B cell (primary cell): ENCODE measurements at places on chromosomes 2 and 18.

DNA sequence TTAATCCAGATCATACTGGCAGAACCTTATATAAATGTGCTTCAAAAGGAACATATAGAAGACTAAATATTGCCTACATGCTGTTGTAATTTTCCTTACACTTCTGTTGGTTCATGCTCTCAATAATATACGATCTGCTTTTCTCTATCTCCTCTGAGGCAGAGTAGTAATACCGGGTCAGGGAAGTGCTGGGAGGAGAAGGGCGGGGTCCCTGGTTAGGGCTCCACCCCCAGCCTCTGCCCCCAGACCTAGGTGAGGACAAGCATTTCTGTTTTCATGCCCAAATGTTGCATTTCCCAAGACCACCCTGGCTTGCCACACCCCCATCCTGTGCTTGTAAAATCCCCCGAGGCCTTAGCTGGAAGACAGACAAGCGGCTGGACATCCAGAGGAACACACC is 55.3 kb downstream of the PLA2R1 start:
- no peak for DNase-seq

- no peak for DNase-seq
Observed at GRCh38 chr18:50622320-50622719, 62.4 kb downstream of the MAPK4 start.

GRCh38 chr2:238913931-238914647 is 66.2 kb downstream of the TWIST2 start:
- no peak for DNase-seq

- DNase-seq: no peak
Observed at GRCh38 chr2:133568172-133568571, at the start of gene NCKAP5. TSS of gene NCKAP5 (minus strand) at chr2:133568463. CDS start at chr2:133517526, 50,937 bp downstream.

DNA sequence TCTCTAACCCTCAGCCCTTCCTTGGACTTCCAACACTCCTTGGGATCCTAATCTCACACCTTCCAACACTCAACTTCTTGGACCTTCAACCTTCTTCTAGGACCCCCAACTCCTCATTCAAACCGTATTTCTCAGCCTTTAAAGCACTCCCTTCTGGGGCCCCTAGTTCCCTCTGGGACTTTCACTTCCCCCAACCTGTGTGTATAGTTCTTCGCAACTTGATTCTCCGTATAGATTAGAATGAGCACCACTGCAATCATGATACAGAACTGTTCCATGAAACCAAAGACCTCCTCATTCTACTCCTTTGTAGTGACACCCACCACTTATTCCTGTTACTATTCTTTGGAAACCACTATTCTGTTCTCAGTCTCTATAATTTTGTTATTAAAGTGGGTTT is 62.0 kb upstream of the NFU1 start:
- DNase-seq: peak; percentile 67

GRCh38 chr2:64470071-64470470 is 16.1 kb downstream of the LGALSL start:
- no peak for DNase-seq

DNA sequence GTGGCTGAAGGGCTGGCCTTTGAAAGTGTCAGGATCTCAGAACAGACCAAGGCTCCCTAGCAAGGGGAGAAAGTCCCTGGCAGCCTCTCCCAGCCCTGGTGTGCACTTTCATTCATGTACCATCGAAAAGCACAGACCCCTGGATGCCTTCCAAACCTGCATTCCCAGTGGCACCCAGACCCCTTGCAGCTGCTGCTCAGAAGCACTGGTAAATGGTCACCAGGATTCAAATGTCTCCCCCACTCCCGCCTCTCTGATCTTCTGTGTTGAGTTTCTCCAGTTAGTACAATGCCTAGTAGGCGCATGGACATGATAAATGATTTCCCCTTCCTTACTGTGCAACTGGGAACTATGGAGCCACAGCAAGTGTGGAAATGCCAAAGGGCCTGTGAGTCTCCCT is 180.0 kb downstream of the GLI2 start:
- DNase-seq: no peak

- DNase-seq: no peak
Observed at GRCh38 chr2:80378-80777, 34.1 kb upstream of the FAM110C start.

GRCh38 chr18:55322178-55322735 is 265.7 kb downstream of the TCF4 start:
- DNase-seq: peak; percentile 83

DNA sequence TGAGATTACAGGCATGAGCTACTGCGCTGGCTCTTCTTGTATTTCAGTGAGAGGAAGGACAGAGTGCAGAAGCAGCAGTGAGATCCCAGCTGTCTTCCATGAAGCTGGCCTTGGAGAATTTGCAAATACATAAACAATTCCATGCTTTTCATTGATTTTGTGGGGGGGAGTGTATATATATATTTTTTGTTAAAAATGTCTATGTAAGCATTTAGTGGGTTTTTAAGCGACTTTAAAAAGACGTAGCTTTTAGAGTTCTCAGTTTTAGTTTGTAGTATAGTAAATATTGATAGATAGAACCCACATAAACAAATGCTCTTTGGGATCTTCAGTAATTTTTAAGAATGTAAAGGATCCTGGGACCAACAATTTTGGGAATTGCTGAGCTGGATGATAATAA is 6.3 kb downstream of the RBFA start:
- DNase-seq: no peak

- DNase-seq: no peak
Observed at GRCh38 chr2:85215081-85215447, 81.9 kb downstream of the TCF7L1 start.

DNA sequence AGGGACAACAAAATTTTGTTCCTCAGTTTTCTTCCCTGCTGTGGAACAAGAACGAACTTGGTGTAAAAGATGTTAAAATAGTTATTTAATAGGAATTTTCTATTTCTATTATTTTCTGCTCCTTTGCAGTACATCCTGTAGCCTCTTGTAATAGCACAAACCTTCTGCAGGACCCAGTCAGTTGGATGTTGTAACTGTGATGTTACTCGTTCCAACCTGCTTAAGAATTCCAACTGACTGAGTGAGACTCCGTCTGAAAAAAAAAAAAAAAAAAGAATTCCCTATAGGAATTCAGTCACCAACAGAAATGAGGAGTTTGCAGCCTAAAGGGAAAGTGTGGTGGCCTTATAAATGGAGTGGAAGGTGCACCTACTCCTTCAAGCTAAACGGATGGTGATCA is 46.4 kb upstream of the CDH20 start:
- no peak for DNase-seq

DNA sequence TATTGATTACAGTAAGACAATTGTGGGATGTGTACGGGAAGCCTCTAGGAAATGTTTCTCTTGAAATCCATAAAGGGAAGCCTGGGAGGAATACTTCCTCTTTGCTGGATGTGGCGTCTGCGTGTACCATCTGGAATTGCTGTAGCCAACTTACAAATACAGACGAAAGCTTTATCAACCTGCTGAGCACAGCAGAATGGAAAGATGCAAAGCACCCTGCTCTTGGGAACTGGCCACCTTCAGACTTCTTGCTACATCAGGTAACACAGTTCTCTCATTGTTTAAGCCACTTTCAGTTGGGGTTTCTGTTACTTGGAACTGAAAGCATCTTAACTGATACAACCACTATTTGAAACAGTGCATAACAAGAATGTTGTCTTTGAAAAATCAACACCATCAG is 213.8 kb downstream of the HRH4 start:
- no peak for DNase-seq

GRCh38 chr2:134137182-134137611 is 116.7 kb upstream of the MGAT5 start:
- no peak for DNase-seq

DNA sequence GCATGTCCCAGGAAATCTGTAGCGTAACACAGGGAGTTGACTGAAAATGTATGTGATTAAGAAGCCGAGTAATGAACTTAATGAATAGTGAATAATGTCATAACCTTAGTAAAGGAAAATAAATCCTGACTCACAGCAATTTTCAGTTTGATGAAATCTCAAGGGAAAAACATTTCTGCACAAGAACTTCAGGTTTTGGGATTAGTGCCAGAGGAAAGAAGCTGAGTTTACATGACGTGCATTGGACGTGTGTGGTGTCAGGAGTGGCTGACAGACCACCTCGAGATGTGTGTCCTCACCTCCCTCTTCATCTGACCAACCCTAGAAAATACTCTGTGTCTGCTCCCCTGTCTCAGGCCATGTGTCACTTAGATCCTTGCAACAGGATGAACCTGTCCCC is 39.1 kb downstream of the VWA3B start:
- no peak for DNase-seq

DNA sequence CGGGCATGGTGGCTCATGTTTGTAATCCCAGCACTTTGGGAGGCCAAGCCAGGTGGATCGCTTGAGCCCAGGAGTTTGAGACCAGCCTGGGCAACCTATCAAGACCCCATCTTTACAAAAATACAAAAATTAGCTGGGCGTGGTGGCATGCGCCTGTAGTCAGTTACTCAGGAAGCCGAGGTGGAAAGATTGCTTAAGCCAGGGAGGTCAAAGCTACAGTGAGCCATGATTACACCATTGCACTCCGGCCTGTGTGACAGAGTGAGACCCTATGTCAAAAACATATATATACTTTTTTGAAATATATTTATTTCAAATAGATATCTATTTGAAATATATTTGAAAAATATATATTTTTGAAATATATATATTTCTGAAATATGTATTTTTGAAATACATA is 10.9 kb downstream of the OSBPL1A start:
- no peak for DNase-seq

- DNase-seq: no peak
Observed at GRCh38 chr18:70428439-70428838, 139.6 kb downstream of the SOCS6 start.

GRCh38 chr2:206011018-206011614 is 74.9 kb downstream of the INO80D start:
- no peak for DNase-seq

DNA sequence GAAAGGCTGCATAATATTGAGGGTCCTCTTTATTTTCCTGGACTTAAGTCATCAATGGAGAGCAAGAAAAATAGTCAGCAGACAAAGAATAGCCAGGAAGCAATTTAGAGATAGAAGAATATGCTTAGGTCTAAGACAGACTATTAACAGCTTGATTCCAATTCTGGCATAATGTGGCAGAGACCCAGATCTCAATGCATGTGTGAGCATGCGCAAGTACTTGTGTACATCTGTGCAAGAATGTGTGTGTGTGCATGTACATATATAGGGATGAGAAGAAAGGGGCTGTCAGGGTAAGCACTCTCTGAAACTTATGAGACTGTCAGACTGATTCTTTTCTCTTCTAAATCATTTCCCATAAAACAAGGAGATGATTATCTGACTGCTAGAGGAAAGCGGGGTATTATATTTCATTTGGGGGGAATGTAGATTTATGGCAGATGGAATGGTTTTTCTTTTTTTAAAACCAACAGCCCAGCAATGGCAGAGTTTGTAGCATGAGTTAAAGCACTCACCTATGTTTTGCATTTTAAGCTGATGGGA is 381.3 kb upstream of the SPRED2 start:
- no peak for DNase-seq

GRCh38 chr18:46276748-46277147 is 172.6 kb downstream of the HAUS1 start:
- no peak for DNase-seq

DNA sequence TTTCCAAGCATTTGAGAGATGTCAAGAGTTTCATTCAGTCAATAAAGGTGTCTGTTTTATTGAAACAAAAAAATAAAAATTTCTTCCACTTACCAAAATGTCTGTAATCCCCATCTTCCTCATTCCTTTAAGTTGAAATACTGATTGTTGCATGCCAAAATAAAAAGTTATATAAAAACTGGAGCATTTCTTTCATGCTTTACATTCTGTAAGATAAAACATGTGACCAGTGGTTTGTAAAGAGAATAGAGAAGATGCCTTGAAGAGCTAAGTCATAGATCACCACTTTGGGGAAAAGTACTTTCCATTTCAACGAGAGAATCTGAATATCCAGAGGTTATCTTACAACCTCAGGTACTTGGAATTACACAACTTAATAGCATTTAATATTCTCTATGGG is 35.9 kb upstream of the MYO1B start:
- DNase-seq: no peak

GRCh38 chr18:3845161-3845560 is 395.2 kb downstream of the TGIF1 start:
- no peak for DNase-seq

DNA sequence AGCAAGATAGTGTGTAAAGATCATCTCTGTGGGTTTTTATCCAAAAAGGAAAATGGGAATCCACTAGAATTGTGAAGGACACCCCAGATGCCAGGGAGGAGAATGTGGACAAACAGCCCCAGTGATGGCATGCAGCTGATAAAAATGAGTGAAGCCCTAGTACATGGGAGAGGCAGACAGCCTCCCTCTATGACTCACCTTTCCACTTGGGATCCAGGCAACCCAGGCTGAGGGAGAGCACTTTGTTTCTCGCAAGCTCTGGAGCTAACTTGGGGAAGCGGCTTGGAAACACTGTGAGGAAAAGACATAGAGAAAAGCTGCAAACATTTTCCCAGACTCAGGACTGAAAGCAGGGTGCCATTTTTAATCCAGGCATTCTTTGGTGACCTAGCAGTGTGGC is 5.3 kb upstream of the FLACC1 start:
- DNase-seq: no peak

GRCh38 chr18:75218065-75218923 is 7.7 kb downstream of the TSHZ1 start:
- no peak for DNase-seq

- no peak for DNase-seq
Observed at GRCh38 chr2:239688840-239689239, 288.0 kb upstream of the HDAC4 start.

GRCh38 chr2:64454386-64455332 is 697 bp downstream of the LGALSL start:
- peak; percentile 78 for DNase-seq

DNA sequence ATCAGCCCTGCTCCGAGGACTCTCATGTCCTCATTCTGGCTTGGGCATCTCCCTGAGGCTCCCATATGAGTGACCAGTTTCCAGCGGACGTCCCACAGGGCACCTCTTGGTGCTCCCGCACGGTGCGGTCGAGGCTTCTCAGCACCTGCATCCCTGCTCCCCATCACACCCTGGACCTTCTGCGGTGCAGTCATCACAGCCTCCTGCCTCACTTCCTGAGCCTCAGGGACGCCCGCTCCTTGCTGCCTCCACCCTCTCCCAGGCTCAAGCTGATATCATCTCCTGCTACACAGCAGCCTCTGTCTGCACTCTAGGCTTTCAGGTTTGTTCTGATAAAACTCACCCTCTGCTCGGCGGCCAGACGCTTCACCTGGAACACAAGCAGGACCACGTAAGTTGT is 185.0 kb downstream of the TMEM18 start:
- DNase-seq: no peak
